ENCODE measurements at places on chromosomes 3 and 15.

GRCh38 chr15:99424131-99424571, 141.6 kb upstream of the MEF2A start:
- DNase-seq: no peak

- DNase-seq: no peak
These were observed 43.2 kb upstream of the BOC start for GRCh38 chr3:113167825-113168801.

DNA sequence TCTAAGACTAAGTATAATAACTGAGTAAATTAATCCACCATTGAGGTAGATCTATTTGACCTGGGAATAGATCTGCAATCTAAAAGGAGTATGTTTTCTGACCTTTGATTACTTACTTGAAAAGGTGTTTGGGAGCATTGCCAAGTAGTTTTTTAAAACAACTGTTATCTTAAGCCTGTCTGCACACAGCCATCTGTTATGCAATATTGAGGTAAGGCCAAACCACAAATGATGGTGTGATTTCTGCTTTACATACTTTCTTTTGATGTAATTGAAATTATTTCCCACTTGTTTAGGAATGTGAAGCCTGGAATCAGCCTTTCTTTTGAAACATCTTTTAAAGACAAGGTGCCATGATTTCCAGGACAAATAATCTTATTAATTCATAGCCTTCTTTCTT, 274.0 kb downstream of the BBX start:
- no peak for DNase-seq

DNA sequence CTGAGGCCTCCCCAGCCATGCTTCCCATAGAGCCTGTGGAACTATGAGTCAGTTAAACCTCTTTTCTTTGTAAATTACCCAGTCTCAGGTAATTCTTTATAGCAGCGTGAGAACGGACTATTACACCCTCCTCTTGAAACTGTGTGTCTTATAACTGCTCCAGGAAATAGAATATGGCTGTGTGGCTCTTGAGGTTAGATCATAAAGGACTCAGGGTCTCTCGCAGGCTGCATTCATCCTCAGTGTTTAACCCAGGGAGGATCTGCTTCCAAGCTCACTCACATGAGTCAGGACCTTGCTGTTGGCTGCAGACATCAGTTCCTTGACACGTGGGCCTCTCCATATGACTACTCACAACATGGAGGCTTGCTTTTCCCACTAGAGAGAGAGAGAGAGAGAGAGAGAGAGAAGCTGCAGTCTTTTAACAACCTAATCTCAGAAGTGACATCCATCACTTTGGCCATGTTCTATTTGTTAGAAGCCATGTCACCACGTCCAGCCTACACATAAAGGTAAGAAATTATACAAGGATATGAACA, 114.3 kb upstream of the UBE2E1 start:
- no peak for DNase-seq

DNA sequence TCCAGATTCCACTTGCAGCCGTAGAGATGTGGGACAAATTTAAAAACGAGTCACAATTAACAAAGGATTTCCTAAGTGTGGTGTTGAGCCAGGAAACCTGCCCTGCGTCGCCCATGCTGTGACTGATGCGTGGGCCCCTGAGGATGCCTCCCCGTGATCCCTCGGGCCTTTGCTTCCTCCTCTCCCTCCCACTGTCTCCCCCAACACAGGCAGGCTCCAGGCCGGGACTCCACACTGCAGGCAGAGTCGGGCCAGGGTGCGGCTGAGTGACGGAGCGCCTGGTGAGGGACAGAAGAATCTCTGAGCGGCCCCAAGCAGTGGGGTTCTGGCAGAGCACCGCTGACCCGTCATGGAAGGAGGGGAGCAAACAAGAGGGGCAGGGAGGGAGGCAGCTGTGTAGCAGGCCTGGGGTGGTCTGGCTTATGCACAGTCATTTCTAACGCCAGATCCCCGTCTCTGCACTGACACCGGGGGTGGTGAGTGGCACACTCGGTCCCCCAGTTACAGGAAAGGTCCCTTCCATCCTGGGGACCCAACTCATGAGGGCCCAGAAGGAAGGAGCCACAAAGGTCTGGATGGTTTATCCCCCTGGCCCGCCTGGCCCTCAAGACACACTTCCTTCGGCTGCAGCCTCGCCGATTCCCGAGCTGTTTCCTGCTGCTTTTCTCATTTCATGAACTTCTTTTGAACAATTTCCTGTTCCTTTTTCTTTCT, 91.0 kb downstream of the XXYLT1 start:
- no peak for DNase-seq

DNA sequence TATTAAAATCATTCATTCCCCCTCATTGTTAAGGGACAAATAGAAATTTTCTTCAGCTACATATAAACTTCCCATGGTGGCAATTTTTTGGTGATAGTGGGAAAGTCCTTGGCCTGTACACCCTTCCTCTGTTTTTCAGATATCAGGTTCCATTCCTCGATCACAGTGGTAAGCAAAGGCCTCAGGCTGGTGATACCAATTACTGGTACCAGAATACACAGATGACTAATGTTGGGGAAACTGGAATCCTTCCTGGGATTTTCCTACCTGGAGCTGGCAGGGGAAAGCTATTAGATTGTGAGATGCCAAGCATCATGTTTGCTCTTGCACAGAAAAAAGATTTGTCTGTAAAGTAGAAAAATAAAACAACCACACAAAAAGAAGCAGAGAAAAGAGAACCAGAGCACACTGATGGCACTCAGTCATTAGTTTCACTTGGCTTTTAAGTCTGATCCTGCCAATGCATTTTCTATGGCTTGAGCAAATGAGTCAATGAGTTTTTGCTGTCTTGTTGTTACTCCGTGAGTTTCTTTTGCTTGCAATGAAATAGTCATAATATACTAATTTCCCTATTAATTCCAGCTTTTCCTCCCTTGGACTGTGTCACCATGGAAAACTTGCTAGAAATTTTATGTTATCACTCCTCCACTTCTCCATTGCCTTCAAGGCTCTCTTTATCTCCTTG, 795.0 kb downstream of the ROBO1 start:
- DNase-seq: no peak

DNA sequence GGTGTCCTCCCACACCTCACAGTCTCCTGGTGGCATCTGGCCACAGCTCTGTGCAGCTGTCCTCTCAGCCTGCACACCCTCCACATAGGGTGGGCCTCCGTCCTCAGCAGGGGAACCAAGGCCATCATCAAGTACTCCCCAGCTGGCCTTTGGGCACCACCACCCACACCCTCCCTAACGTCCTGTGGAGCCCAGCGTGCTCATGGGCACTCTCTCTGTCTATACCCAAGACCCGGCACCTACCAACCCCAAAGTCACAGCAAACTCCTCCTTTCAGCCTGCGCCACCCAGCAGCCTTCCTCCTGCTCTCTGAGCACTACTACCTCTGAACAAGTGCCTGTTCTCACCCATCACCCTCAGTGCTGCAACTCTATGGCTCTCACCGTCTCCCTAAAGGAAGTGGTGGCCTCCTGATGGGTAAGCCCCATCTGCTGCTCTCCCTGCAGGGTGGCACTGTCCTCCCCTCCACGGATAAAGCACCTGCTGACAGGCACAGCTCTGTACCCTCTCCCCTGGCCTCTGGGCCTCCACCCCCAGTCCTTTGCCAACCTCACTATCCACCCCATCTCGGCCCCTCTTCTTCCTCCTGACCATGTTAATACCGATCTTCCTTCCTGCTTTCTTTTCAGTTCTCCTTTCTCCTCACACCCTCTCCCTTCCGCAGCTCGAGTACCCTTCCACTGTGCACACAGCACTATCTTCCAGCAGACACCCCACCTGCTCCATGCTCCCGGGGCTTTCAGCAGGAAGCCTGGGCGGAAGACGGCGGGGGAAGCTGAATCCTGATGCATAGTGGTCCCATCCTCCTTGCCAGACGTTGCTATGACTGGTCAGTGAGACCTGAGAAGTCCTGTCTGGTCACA, 31.5 kb downstream of the SLC41A3 start:
- no peak for DNase-seq

GRCh38 chr3:187445356-187445755, 77.2 kb downstream of the RTP4 start:
- DNase-seq: no peak

DNA sequence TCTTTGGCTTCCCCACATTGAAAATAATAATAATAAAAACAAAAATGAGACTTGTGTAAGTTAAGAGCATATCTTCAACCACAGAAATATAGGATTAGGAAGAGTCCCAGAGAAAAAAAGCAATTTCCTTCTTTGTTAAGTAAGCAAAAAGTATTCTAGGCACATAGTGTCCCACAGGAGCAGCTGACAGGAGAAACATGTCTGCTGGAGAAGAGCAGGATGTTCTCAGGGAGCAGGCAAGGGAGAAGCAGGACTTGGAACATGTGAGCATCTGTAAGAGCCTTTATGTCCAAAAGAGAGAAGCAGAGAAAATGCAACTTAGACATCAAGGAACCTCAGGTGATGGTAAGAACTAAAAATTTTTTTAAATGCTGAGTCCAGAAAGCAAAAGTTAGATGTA, 39.0 kb downstream of the TTC23 start:
- DNase-seq: no peak
